ENCODE measurements at places on chromosomes 7 and 10. TPM values are rescaled to one million over a fixed set of nuclear protein-coding genes. Genes with fewer than 3 reads are reported as not detected.

GRCh38 chr7:79936281-79936983 is 198.2 kb upstream of the GNAI1 start:
- no peak overlapping the region for H3K4me3 ChIP-seq
- no peak overlapping the region for H3K27ac ChIP-seq
- no peaks in the 10 kb centered on the region for H3K4me1 ChIP-seq
- H3K27me3 ChIP-seq = no peaks in the 10 kb centered on the region

ZNF853 gene
- 9.2 TPM for total RNA-seq

- H3K4me1 ChIP-seq = peaks cover 5% of the 10 kb centered on the region
- no peak overlapping the region for H3K4me3 ChIP-seq
- no peaks in the 10 kb centered on the region for H3K36me3 ChIP-seq
- no peak overlapping the region for H3K27ac ChIP-seq
- DNase-seq = no peak
These were observed 320.9 kb downstream of the WDR11 start for GRCh38 chr10:121171825-121172787.

- H3K36me3 ChIP-seq = no peaks in the 10 kb centered on the region
- no peak for DNase-seq
- peaks cover 15% of the 10 kb centered on the region for H3K27me3 ChIP-seq
- peaks cover 16% of the 10 kb centered on the region for H3K4me1 ChIP-seq
- peak overlapping the region; percentile 35 for H3K4me3 ChIP-seq
- no peak overlapping the region for H3K27ac ChIP-seq
These were observed 3.6 kb upstream of the MXI1 start for GRCh38 chr10:110203500-110204455.

GRCh38 chr10:132845780-132846595 is 60.0 kb upstream of the NKX6-2 start:
- no peak overlapping the region for H3K4me3 ChIP-seq
- H3K36me3 ChIP-seq = no peaks in the 10 kb centered on the region
- peaks cover 15% of the 10 kb centered on the region for H3K27me3 ChIP-seq

IGF2BP3 gene
- 117 TPM for total RNA-seq

GRCh38 chr7:149770728-149771636 is 2.4 kb downstream of the ZNF467 start:
- peak overlapping the region; percentile 66 for H3K4me3 ChIP-seq
- peaks cover 17% of the 10 kb centered on the region for H3K4me1 ChIP-seq
- H3K27me3 ChIP-seq = peaks cover 65% of the 10 kb centered on the region
- H3K27ac ChIP-seq = no peak overlapping the region
- H3K36me3 ChIP-seq = peaks cover 3% of the 10 kb centered on the region
- DNase-seq = no peak

DNA sequence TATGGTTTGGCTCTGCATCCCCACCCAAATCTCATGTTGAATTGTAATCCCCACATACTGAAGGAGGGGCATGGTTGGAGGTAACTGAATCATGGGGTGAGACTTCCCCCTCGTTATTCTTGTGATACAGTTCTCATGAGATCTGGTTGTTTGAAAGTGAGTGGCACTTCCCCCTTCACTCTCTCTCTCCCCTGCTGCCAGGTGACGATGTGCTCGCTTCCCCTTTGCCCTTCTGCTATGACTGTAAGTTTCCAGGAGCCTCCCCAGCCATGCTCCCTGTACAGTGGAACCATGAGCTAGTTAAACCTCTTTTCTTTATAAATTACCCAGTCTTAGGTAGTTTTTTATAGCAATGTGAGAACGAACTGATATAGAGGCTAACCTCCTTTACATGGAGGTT is 16.6 kb downstream of the PLPP4 start:
- no peak overlapping the region for H3K27ac ChIP-seq
- H3K27me3 ChIP-seq = peaks cover 21% of the 10 kb centered on the region
- H3K36me3 ChIP-seq = no peaks in the 10 kb centered on the region
- no peaks in the 10 kb centered on the region for H3K4me1 ChIP-seq
- no peak overlapping the region for H3K4me3 ChIP-seq

DNA sequence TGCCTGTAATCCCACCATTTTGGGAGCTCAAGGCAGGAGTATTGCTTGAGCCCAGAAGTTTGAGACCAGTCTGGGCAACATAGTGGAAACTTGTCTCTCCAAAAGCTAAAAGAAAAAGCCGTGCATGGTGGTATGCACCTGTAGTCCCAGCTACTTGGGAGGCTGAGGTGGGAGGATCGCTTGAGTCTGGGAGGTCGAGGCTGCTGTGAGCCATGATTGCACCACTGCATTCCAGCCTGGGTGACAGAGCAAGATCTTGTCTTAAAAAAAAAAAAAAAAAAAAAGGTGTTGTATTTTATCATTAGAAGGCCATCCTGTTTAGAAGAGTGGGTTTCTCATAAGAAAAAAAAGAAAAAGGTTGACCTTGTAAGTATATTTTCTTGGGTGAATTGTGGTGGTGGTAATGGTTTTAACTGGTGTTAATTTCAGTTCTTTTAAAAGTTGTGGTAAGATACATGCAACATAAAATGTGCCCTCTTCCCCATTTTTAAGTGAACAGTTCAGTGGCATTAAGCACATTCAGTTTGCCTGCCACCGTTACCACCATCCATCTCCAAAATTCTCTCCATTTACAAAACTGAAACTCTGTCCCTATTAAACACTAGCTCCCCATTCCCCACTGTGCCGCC is 34.7 kb downstream of the GRIFIN start:
- no peaks in the 10 kb centered on the region for H3K27me3 ChIP-seq
- peaks cover 14% of the 10 kb centered on the region for H3K4me1 ChIP-seq
- no peak for DNase-seq
- H3K27ac ChIP-seq = no peak overlapping the region

DNA sequence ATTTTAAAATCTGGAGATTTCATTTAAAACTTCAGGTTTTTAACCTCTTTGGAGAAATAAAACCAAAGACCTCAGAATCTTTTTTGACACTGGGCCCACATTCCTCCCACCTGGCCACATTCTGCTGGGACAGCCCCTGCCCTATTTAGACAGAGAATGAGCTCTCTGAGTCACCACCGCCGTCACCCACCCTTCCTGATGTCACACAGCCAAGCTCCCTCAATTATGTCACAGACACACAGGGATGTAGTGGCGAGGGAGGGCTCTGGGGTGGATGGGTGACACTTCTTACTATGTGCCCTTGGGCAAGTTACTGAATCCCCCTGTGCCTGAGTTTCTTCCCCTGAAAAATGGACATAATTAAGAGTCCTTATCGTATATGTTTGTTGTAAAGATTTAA is 162.6 kb downstream of the RAB11FIP2 start:
- DNase-seq = no peak
- peaks cover 2% of the 10 kb centered on the region for H3K27me3 ChIP-seq
- peaks cover 6% of the 10 kb centered on the region for H3K4me1 ChIP-seq

AKR1B1 gene
- 202 TPM for total RNA-seq

DNA sequence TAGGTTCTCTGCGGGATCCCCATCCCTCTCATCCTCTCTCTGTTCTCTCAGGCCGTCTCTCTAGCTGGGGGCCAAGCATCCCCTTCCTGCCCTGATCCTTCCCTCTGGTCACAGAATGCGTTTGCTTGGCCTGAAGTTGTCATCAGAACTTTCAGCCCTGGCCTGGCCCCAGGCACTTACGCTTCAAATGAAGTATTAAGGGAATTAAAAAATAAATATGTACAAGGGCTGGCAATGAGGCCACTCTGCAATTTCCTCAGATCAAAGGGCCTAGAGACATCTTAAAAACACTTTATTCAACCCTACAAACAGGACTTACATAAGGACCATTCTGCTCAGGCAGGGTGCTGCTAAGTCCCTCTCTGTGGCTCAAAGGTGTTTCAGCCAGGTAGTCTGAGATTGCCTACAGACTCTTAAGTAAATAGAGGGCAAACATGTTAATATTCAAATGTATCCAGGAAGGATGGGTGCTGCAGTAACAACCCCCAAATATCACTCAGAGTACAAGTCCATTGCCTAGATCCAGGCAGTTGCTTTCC is 16.0 kb downstream of the SFTPD start:
- H3K27ac ChIP-seq = no peak overlapping the region
- H3K36me3 ChIP-seq = no peaks in the 10 kb centered on the region
- peaks cover 20% of the 10 kb centered on the region for H3K27me3 ChIP-seq
- H3K4me3 ChIP-seq = no peak overlapping the region
- H3K4me1 ChIP-seq = no peaks in the 10 kb centered on the region
- DNase-seq = no peak

DNA sequence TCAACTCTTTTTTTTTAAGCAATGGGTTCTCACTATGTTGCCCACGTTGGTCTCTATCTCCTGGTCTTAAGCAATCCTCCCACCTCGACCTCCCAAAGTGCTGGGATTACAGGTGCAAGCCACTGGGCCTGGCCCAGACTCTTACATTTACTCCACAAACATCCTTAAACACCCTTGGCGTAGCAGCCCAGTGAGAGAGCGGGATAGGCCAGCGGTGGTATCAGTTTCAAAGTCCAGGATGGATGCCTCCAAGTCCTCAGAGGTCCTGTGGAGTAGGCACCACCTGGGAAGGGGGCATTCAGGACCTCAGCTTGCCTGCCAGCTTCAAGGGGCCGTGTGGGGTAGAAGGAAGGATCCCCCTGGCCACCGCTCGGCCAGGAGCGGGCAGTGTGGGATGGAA is 18.1 kb upstream of the VPS37D start:
- no peak overlapping the region for H3K4me3 ChIP-seq
- H3K27ac ChIP-seq = no peak overlapping the region
- peaks cover 3% of the 10 kb centered on the region for H3K4me1 ChIP-seq
- H3K36me3 ChIP-seq = no peaks in the 10 kb centered on the region
- DNase-seq = no peak
- H3K27me3 ChIP-seq = peaks cover 85% of the 10 kb centered on the region

DNA sequence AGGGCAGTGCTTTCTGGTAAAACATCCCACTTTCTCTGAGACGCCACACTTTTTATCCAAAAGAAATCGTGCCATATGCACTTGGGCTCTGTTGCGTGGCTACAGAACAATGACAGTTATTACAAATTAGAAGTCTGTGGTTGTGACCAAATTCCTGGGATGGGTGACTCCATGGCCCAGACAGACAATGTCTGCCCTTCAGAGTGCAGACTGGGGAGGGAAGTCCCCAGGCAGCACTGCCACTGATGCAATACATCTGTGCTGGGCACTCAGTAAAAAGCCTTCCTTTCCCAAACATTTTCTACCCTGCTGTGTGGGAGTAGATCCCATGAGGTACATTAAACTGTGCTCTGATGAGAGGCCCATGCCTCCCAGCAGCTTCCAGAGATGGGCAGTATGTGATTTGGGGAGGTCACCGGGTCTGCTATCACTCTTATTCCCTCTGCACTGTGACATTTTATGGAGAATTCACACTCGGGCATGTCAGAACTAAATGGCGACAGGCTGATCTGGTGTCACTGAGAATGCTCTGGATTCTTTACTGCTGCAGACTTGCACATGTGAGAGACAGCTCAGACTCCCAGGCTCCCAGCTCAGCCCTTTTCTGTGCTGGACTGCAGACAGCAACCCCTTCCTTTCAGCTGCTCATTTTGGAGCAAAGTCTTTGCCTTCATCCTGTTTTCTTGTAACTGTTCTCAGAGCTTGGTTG is 243.5 kb upstream of the ZNF32 start:
- peaks cover 13% of the 10 kb centered on the region for H3K27me3 ChIP-seq
- DNase-seq = no peak
- H3K36me3 ChIP-seq = no peaks in the 10 kb centered on the region
- no peaks in the 10 kb centered on the region for H3K4me1 ChIP-seq
- no peak overlapping the region for H3K4me3 ChIP-seq

GRCh38 chr7:112009081-112009480 is 197.1 kb downstream of the DOCK4 start:
- no peak overlapping the region for H3K4me3 ChIP-seq
- H3K36me3 ChIP-seq = no peaks in the 10 kb centered on the region
- no peaks in the 10 kb centered on the region for H3K27me3 ChIP-seq

GRCh38 chr7:108294595-108294994 is 161.6 kb downstream of the NRCAM start:
- no peak overlapping the region for H3K27ac ChIP-seq
- peak overlapping the region; percentile 7 for H3K4me3 ChIP-seq
- peaks cover 84% of the 10 kb centered on the region for H3K4me1 ChIP-seq

DNA sequence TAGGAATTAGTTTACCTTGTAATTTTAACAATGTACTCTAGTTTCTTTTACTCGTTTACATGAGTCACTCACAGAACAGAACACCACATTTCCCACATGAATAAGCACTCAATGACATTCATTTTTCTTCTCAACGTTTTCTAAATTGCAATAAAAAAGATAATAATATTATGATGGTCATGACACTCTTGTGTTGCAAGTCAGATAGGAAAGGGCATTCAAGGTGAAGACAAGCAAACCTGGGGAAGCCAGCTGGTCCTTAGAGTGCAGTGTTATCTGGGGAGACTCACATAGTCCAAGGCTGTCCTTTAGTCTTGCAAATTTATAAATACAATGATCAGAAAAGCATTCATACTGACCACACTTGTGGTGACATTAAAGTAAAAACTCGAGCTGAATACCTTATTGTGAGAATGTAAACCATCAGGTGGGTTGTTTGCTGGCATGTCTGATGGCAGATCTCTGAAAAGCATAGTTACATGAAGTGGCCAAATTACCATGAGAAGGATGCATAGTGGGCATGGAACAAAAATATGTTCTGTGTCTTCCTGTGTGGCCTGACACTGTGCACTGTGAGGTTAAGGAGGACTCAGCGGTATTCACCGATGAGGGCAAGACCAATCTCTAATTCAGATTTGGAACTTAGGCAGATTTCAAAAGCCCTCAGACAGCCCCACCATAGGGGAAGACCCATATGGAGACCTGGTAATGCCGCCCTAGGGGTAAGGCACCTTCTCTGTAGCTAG is 158.9 kb upstream of the ASAH2 start:
- H3K36me3 ChIP-seq = no peaks in the 10 kb centered on the region
- DNase-seq = no peak
- H3K4me1 ChIP-seq = no peaks in the 10 kb centered on the region
- no peak overlapping the region for H3K27ac ChIP-seq
- H3K4me3 ChIP-seq = no peak overlapping the region
- no peaks in the 10 kb centered on the region for H3K27me3 ChIP-seq

PAPOLB gene
- total RNA-seq = 0.23 TPM

- peaks cover 10% of the 10 kb centered on the region for H3K36me3 ChIP-seq
- H3K27me3 ChIP-seq = no peaks in the 10 kb centered on the region
- DNase-seq = no peak
- H3K4me1 ChIP-seq = peaks cover 21% of the 10 kb centered on the region
- no peak overlapping the region for H3K27ac ChIP-seq
These were observed 133.6 kb upstream of the JCAD start for GRCh38 chr10:30192846-30193608.

DNA sequence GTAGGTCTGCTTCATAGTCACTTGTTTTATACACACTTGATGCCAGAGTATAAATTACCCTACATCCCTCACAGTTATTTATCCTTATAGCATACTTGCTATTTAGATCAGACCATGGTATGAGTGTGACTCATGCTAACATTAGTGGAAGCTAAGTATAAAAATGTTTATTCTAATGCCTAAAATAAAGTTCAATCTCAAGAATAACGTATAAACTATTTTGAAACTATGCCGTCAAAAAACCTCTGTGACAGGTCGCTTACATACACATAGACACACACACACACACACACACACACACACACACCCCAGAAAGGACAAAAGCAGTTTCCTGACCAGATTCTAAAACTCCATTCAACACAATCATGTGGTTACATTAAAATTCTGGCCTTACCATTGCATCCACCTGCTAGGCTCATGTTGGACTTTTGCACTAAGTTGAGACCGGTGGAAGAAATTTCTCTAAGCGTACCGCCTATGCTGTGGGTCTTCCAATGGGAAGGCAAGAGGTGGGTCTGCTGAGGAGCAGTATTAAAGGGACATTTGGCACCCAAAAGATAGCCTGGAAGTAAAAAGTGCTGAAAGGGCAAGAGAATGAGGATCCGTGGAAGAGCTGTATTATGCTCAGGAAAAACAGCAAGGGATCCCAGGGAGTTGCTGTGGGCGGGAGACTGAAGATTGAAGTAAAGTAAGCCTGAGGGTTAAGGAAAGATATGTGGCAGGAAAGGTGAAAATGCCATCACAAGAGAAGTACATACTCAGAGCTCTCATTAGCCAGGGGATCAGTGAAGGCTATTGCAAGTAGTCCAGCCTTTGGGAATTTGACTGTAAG is 5.0 kb downstream of the FOXP2 start:
- H3K27me3 ChIP-seq = no peaks in the 10 kb centered on the region
- no peaks in the 10 kb centered on the region for H3K36me3 ChIP-seq
- H3K4me1 ChIP-seq = peaks cover 8% of the 10 kb centered on the region
- no peak for DNase-seq
- no peak overlapping the region for H3K27ac ChIP-seq

Measured in neural crest cell (in vitro differentiated cells).